ENCODE measurements at places on chromosomes 16 and 17.

GRCh38 chr16:13545271-13545670, 374.7 kb upstream of the ERCC4 start:
- no peak for DNase-seq

DNA sequence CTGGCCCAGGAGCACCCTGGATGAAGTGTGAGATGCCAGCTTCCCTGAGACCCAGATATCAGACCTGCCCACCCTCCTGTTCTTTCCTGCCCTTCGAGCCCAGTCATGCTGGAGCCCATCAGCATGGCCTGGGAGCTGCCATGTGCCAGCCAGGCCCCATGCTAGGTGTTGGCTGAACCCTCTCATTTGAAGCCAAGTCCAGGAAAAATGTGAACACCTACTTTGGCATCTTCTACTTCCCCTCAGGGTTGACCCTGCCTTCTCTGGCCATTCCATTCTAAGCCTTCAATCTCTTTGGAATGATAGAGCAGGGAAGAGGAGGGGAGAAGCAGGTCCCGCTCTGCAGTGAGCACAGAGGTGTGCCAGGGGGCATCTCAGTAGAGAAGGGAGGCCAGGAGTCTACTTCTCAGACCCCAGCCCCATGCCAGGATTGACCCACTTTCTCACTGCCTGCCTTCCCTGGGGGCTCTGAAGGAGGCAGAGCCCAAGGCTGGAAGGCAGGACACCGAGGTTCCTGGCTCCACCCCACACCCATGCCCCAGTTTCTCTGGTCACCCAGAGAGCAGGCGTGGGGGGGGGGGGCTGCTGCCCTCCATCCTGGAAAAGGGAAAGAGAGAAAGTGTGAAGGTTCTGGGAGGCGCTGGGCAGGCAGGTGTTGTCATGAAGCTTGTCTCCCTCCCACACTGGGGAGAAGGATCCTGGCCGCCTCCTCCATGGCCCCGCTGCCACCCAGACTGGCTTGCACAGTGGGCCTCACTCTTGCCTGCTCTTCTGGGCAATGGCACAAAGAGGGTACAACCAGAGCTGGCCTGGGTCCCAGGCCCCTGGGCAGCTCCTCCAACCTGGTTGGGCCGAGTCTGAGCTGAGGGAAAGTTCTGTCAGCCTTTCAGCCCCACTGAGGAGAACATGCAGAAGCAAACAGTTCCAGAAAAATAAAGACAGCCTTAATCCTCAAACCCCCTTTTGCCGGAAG, 9.3 kb downstream of the HDAC5 start:
- DNase-seq: no peak

DNA sequence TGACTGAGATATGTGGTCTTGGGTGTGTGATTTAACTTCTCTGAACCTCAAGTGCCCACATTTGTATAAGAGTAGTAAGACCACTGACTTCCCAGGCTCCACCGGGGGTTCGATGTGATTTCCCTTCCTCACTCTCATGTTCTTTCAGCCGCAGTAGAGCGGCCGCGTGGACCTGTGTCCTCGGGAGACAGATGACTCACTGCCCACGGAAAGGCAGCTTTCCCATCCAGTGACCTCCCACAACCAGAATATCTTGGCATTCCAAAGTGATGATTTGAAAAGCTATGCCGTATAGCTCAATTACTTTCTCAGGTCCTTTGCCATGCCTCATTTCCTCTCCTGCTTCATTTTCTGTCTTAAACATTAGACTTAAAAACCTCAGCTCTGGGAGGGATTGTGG, 73.6 kb downstream of the IL21R start:
- DNase-seq: no peak

GRCh38 chr16:9706217-9706836, 475.9 kb downstream of the GRIN2A start:
- DNase-seq: no peak

DNA sequence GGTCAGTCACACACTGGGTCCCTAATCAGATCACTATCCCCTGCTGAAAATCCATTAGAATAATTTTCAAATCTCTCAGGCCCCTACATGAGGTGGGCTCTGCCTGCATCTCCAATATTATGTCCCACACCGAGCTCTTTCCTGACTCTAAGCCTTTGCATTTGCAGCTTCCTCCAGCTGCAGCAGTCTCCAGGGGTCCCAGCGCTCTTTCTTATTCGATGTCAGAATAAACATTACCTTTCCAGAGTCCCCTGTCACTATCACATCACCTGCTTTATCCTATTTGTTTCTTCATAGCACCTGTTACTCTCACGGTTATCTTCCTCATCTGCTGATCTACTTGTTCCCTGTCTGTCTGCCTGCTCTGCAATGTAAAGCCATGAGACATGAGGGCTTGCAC, 57.3 kb upstream of the MON1B start:
- DNase-seq: no peak

DNA sequence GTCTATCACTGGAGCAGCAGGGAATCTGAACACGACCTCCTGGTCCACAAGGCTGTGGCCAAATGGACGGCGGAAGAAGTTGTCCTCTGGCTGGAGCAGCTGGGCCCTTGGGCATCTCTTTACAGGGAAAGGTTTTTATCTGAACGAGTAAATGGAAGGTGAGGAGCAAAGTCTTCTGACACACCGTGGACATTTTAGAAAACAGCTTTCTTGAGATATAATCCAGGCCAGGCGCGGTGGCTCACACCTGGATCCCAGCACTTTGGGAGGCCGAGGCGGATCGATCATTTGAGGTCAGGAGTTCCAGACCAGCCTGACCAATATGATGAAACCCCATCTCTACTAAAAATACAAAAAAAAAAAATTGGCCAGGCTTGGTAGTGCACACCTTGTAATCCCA, 17.1 kb downstream of the BFAR start:
- no peak for DNase-seq

DNA sequence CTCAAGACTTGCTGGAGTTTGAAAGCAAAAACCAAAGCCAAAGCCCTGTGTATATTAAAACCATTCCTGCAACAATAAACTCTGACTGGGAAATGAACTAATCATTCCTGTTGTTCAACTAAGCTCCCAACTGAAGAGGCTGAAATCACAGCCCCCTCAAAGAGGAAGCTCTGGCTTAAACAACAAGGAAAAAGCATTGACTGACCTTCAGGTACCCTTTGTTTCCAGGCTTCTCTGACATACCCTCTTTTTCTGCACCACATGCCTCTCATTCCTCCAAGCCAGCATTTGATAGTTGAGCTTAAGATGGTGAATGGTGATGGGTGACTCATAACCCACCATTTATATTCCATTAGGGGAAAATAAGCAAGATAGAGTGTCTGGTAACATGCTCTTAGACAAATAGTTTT, 470.9 kb upstream of the SOX9 start:
- no peak for DNase-seq

DNA sequence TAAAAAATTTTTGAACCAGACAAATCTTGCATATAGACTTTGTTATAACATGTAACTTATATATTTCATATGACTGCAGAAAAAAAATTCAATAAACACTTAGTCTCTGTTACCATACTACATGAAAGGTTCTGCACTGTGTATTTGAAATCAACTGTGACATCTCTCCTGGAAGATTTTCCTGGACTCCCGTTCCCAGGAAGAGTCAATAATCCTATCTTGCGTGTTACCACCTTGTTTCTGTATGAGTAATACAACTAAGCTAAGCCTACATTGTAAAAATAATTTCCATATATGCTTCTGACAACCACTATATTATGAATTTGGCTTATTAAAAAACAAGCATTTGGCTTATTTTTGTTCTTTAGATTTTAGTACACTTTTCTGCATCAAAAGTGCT, 665.6 kb upstream of the SOX9 start:
- no peak for DNase-seq

- DNase-seq: no peak
These were observed 36.4 kb downstream of the RHBDL3 start for GRCh38 chr17:32302037-32302436.

DNA sequence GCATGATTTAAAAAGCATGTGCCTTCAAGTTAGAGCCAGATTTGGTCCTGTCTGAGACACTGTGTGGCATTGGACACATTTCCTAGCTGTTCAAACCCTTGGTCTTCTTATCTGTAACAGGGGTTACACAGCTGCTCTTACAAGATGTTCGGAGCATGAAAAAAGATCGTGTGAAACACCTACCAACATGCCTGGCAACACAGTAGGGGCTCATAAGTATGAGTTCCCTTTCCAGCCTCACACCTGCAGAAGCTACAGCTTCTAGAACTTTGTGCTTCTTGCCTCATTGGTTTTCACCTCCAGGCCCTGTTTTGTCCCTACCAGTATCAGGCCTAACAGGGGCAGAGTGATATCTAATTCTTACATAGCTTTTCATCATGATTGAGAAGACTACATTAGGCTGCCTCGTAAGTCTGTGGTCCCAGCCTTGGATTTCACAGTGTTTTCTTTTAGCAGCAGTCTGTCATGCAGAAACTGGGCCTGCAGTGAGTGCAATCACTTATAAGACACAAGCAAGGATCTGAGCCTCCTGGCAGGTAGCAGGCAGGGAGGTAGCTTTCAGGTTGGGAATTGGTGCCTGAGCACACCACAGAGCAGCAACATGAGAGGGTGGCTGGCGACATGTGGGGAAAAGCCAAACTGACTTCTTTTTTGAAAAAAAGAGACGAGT, 78.8 kb downstream of the CCDC182 start:
- DNase-seq: no peak

DNA sequence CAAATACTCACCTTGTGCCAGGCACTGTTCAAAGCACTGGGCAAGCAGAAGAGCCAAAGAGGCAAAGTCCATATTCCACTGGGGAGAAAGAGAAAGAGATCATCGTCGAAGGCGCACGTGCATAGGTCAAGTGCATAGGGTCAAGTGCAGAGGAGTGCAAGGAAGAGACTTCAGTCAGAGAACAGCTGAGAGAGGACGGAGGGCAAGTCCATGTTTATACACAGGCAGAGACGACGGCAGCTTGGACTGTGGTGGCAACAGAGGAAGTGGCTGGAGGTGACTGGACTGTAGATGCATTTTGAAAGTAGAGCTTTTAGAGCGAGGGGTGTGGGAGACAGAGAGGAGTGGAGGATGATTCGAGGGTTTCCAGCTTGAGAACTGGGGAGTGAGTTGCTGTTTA, 74.7 kb upstream of the SDK2 start:
- no peak for DNase-seq

GRCh38 chr17:66716236-66717026, 118.5 kb upstream of the CACNG5 start:
- no peak for DNase-seq

DNA sequence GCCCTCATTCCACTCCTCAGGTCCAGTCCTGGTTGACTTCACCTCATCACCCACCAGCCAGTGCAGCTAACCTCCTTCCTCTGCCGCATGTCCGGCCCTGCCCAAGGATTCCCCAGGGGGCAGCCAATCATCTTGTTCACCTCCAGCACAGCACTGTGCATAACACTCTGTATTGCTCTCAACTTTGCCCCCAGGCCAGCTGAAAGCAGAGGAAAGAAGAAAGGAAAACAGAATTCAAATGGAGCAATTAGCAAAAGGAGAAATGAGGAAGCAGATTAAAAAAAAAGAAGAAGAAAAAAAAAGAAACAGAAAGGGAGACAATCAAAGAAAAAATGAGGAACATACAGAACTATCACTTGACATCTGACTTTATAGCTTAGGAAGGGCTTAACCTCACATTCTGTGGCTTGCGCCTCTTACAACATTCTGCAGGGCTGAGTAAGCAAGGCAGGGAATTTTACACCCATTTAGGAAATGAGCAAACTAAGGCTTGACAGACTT, 26.1 kb downstream of the GAS7 start:
- DNase-seq: no peak

GRCh38 chr17:33927732-33928133, 327.4 kb upstream of the CCL2 start:
- DNase-seq: no peak

- DNase-seq: no peak
These were observed 5.9 kb upstream of the ARMC7 start for GRCh38 chr17:75103601-75104554.

All from NCI-H1048 (cell line).